ENCODE measurements at places on chromosomes 1 and 21.

DNA sequence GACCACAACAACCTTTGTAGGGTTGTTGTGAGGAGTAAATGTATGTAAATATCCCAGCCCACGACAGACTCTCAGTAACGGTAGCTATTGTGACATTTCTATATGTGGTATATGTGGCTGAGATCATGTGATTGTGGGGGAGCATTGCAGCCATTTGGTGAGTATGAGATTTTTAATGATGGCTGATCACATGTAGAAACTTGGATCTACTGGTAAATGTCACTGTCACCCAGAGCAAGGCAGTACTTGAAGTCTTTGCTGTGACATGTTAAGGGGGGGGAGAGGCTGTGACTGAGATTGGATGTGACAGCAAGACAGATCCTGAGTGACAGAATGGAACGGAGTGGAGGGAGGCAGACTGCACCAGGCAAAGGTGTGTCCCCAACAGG, 23.9 kb upstream of the MEF2D start:
- no peak for DNase-seq

DNA sequence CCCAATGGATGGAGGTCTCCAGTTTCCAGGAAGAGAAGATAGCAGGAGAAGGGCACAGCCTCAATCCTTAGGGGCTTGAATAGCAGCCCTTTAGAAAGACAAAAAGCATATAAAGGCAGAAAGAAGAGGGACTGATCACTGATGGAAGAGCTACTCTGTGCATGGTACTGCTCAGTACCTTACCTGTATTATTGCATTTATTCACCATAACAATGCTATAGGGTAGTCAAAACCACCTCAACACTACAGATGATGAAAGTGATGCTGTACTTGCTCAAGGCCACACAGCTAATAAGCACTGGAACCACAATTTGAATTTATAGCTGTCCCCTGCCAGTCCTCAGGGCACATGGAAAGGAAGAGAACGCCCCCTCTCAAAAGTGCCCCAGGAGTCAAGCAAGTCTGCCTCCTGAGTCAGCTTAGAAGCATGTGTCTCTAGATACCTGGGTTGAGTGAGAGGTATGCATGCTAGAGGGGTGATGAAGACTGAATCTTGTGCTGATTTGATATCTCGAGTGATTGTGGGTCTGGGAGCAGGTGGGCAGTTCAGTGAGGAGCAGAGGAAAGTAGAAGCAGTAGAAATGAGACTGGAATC, 13.6 kb downstream of the DDAH1 start:
- no peak for DNase-seq

GRCh38 chr1:111559736-111560279, 56.4 kb upstream of the ADORA3 start:
- no peak for DNase-seq

- no peak for DNase-seq
Observed at GRCh38 chr1:226636847-226637096, 88.2 kb downstream of the STUM start.

DNA sequence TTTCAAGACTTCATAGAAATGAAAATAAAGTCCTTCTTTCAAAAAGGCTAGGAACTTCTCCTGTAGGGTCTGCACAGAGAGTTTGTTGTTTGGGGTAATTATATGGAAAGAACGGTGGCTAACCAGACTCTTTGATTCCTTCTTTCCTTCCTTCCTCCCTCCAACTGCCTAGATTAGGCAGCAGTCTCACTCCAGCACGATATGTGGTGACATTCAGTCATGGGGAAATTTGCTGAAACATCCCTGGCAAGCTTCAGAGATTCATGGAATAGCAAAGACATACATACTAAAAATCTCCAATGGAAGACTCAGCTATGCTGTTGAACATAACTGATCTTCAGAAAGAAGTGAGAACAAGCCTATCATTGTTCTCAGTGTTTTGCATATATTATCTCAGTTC, 4.3 kb downstream of the NTMT2 start:
- DNase-seq = no peak

DNA sequence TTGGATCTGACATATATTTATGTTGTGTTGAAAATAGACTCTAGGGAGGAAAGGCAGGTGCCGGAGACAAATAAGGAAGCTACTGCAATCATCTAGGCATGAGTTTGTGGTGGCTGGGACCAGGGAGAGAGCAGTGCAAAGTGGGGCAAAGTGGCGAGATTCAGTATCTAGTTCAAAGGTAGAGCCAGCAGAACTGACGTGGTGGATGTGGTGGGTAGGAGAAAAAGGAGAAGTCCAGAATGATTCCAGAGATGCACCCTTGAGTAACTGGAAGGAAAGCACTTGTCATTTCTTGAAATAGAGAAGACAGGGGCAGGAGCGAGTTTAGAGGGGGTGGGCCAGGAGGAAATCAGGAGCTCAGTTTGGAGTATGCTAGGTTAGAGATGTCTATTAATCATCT, 275.2 kb downstream of the KAZN start:
- DNase-seq = no peak

GRCh38 chr1:245277276-245277675, 122.5 kb downstream of the KIF26B start:
- no peak for DNase-seq

DNA sequence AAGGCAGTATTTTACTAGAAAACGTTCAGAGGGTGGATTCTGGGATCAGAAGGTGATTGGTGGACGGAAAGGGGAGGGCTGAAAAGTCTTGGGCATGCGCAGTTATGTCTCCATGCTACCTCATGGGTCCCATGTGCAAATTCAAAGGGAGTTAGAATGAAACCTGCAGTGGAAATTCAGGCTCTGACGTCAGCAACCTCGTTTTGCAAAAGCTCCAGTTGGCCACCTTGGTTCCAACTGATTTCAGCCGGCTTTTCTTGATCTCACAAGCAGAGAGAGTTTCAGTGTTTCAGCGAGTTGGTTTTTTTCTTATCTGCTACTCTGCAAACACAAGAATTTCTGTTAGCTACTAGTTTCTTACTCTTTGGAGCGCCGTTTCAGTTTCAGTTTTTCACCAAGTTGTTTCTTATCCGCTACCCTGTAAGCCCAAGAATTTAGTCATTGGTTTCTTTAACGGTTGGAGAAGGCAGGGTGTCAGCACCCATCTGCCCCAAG, 69.8 kb upstream of the PGBD5 start:
- DNase-seq = no peak

GRCh38 chr1:36133484-36133883, 8.5 kb upstream of the COL8A2 start:
- DNase-seq = no peak

- DNase-seq = no peak
Observed at GRCh38 chr1:34884961-34885360, 25.4 kb upstream of the SMIM12 start.

- DNase-seq = no peak
Observed at GRCh38 chr1:186843226-186843625, 14.5 kb downstream of the PLA2G4A start.

GRCh38 chr1:224609333-224609732, 6.8 kb upstream of the CNIH3 start:
- no peak for DNase-seq

DNA sequence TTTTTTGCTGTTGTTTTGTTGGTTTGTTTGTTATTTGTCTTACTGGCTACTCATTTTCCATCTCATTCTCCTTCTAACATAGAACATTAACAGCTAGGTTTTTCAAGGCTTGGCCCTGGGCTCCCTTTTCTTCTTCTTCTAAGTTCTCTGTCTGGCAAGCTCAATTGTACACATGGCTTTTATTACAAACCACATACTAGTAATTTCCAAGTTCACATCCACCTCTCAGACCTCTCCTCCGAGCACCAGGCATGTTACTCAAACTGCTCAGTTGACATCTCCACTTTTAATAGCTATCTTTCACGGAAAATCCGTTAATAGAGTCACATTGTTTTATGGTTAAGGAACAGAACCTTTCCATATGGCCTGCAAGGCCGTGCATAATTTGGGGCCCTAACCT, 736.9 kb upstream of the ADAMTS5 start:
- no peak for DNase-seq

- no peak for DNase-seq
Observed at GRCh38 chr1:10788592-10789006, 7.8 kb downstream of the CASZ1 start.

- no peak for DNase-seq
Observed at GRCh38 chr21:33171616-33172169, 58.0 kb upstream of the IFNAR2 start.

DNA sequence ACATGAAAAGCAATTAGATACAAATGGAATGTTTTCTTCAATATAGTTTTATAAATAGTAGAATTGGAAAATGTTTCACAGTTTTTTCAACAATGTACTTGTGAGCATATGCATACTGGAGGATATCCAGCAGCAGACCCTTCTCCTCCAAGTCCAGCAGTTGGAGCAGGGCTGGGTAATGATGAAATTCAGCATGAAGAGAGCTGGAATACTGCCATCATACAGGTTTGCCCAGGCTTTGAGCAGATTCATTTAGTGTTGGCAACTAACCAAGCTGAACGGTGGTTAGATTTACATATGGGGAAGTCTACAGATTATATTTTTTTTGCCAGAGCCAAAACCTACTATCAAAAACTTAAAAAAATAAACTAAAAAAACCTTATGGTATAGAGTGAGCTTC, 38.3 kb downstream of the WDR3 start:
- no peak for DNase-seq

- no peak for DNase-seq
Observed at GRCh38 chr1:26690576-26691031, 5.2 kb upstream of the ARID1A start.

GRCh38 chr1:68442822-68443556, 6.8 kb downstream of the RPE65 start:
- DNase-seq = no peak

DNA sequence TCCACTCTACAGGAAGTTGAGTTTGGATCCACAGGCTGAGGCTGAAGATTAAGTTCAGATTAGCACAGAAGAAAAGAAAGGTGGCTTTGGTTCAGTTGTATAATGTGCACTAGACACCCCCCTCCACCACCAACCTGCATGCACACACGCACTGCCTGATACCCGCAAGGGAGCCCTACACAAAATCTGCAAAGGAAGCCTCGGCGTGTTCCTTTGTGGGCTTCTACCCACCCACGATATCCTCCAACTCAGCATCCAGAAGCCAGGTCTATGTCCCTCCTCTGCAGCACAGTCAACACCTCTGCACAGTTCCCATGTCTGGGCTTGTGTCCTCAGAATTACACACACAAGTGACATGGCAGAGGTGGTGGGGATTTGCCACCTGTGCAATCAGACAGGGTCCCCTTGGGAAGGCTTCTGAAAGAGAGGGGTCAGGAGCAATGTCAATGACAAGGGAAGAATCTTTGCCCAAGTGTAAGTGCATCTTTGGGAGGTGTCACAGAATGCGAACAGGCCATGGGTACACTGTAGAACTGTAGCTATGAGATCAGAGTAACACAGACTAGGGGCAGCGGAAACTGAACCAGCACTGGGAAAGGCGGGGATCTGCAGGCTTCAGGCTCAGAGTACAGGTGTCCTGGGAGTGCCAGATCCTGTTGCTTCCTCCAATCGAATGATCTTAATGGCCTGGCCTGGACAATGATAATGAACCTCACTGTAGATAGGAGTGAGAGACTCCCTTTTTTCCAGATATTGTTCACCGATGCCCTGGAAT, 148.6 kb upstream of the ETV3 start:
- no peak for DNase-seq

DNA sequence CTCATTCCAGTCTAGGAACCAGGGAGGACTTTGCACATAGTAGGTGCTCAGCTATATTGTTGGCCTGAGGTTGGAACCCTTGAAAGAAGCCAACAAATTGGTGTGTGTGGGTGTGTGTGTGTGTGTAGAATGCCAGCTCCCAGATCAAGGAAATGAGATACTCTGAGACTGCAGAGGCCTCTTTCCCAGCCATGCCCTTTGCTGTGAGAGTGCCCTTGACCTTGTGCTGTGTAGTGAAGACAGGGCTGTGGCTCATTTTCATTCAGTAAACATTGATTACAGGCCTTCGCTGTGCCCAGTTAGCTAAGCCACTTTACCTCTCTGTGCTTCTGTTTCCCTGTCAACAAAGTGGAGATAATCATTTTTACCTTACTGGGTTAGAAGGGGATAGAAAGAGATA, 3.2 kb downstream of the CYP4B1 start:
- no peak for DNase-seq

- no peak for DNase-seq
Observed at GRCh38 chr1:223423641-223424233, 30.5 kb downstream of the CCDC185 start.

- peak; percentile 61 for DNase-seq
Observed at GRCh38 chr1:91889717-91890459, 3.9 kb upstream of the TGFBR3 start.

DNA sequence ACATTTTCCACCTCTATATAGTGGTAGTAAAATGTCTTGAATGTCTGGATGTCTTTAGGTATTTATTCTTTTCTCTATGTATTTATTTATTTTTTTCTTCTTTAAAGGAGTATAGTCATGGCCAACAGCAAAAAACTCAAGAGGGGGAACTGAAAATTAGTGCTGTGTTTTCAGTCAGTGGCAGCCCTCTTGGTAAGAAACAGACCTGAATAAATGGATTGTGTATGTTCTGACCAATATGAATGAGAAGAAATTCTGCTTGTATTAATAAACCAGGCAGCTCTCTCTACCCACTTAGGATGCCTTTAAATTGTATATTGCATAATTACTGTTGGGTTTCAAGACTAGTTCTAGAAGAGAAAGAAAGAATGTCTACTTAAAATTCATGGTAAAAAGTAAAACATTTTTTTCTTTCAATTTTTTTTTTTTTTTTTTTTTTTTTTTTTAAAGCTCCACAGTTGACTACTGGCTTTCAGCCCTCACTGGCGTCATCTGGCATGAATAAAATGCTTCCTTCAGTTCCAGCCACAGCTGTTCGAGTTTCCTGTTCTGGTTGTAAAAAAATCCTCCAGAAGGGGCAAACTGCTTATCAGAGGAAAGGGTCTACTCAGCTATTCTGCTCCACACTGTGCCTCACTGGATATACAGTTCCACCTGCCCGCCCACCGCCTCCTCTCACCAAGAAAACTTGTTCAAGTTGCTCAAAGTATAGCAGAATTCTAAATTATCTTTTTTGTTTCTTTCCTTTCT, 101.6 kb downstream of the ZMYM4 start:
- DNase-seq = no peak

GRCh38 chr1:209789245-209789644, 4.9 kb upstream of the C1orf74 start:
- DNase-seq = no peak

GRCh38 chr1:7922301-7922700, 18.3 kb downstream of the TNFRSF9 start:
- no peak for DNase-seq

DNA sequence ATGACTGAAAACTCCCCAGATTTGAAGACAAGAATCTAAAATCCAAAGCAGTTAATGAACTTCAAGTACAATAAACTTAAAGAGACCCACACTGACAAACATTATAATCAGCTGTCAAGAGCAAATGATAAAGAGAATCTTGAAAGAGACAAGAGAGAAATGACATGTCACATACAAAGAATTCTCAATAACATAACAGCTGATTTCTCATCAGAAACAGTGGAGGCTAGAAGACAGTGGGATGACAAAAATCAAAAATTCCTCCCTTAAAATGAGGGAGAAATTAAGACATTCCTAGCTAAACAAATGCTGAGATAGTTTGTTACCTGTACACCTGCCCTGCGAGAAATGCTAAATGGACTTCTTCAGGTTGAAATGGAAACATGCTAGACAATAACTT, 36.0 kb upstream of the COA6 start:
- DNase-seq = no peak

Measured in CD4-positive, alpha-beta T cell treated with Interleukin-6 at 100 ng/mL for 8 hours (primary cell).